Omental fat pad (tissue), 4 donors: ENCODE measurements at places on chromosomes 6 and 20. TPM values are rescaled to one million over a fixed set of nuclear protein-coding genes. Genes with fewer than 3 reads are reported as not detected.

DNA sequence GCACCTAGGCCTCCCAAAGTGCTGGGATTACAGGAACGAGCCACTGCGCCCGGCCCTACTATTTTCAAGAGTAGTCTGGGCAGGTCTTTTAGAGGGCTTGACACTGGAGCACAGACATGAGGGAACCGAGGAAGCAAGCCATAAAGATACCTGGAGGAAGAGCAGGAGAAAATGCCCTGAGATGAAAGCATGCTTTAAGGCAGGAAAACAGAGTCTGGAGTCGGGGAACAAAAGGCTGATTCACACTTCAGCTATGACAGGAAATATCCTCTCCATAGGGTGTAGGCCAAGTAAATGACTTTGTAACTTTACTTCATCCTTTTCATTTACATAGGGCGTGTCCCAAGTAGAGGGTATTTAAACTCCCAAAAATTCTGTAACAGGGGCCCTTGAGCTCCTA, 4.3 kb upstream of the SERINC3 start:
- DNase-seq, result no peak

GRCh38 chr6:90362318-90362717, 65.7 kb upstream of the BACH2 start:
- DNase-seq, result no peak

The OR2J2 gene
- not detected for total RNA-seq

- DNase-seq, result no peak
Observed at GRCh38 chr6:131545317-131545716, 27.7 kb upstream of the ARG1 start.

- no peak for DNase-seq
Observed at GRCh38 chr6:118743746-118744145, 92.4 kb upstream of the CEP85L start.
